ENCODE measurements at places on chromosomes 5 and 9. TPM values are rescaled to one million over a fixed set of nuclear protein-coding genes. Genes with fewer than 3 reads are reported as not detected.
A peak's percentile ranks its signal among the peaks of the same experiment; 100 is the strongest.

DNA sequence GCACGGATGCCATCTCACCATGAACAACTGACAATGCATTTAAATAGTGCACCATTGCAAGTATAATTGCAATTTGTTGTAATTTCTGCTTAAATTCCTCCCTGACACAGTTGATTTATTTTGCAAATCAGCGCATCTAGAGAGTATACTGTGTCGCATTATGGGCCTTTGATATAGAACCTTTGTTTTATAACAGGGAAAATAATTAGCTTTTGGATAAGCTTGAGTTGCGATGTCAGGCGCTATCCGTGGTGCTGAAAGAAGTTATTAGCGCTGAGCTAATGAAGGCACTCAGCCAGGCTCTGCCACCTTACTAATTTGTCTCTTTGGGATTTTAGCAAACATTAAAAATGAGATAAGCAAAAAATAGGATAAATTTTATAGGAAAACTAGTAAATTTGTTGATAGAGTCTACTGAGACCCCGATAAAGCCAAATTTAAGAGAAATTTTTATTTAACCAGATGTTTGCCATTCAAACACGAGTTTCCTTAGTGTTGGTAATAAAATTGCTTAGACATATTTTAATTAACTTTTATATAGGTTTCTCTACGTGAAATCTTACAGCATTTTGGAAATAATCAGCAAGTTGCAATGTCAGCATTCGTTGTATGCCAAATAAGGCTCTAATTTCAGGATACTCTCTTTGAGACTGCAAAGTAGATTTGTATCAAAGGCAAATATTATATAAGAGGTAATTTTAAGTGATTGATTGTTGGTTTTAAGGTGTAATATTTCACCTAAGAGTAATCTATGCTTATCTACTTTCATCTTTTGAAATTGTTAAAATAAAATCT, 355.5 kb downstream of the TLR4 start:
- no peaks in the 10 kb centered on the region for H3K27me3 ChIP-seq
- H3K27ac ChIP-seq: no peak overlapping the region
- no peaks in the 10 kb centered on the region for H3K36me3 ChIP-seq

Gene STING1
- 179 TPM for total RNA-seq

- peak overlapping the region; percentile 92 for H3K27ac ChIP-seq
- H3K4me1 ChIP-seq: peaks cover 67% of the 10 kb centered on the region
- H3K36me3 ChIP-seq: no peaks in the 10 kb centered on the region
- H3K27me3 ChIP-seq: no peaks in the 10 kb centered on the region
- no peak overlapping the region for H3K4me3 ChIP-seq
- DNase-seq: no peak
These were observed 78.5 kb downstream of the C9orf152 start for GRCh38 chr9:110129425-110129824.

DNA sequence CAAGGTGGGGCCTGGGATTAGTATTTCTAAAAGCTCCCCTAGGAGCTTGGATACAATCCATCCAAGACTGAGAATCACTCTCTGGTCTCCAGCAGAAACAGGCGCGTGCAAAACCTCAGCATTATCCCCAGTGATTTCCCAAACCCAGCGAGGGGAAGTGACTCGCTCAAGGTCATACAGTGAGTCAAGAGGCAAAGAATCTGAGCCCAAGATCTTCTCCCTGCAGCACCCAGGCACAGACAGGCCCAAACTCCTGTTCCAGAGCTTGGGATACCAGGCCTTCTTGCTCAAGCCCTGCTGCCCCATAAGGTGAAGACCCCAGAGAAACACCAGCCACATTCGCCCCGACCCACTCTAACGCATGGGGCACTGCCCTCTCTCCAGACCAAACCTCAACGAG, 33.2 kb downstream of the SHB start:
- H3K36me3 ChIP-seq: no peaks in the 10 kb centered on the region
- peak overlapping the region; percentile 54 for H3K27ac ChIP-seq
- H3K27me3 ChIP-seq: no peaks in the 10 kb centered on the region

Gene ARHGEF28
- 15.1 TPM for total RNA-seq

- H3K36me3 ChIP-seq: no peaks in the 10 kb centered on the region
- H3K4me3 ChIP-seq: no peak overlapping the region
- peaks cover 19% of the 10 kb centered on the region for H3K4me1 ChIP-seq
- peak overlapping the region; percentile 68 for H3K27ac ChIP-seq
- no peak for DNase-seq
These were observed 6.3 kb downstream of the RCL1 start for GRCh38 chr9:4799033-4799430.

DNA sequence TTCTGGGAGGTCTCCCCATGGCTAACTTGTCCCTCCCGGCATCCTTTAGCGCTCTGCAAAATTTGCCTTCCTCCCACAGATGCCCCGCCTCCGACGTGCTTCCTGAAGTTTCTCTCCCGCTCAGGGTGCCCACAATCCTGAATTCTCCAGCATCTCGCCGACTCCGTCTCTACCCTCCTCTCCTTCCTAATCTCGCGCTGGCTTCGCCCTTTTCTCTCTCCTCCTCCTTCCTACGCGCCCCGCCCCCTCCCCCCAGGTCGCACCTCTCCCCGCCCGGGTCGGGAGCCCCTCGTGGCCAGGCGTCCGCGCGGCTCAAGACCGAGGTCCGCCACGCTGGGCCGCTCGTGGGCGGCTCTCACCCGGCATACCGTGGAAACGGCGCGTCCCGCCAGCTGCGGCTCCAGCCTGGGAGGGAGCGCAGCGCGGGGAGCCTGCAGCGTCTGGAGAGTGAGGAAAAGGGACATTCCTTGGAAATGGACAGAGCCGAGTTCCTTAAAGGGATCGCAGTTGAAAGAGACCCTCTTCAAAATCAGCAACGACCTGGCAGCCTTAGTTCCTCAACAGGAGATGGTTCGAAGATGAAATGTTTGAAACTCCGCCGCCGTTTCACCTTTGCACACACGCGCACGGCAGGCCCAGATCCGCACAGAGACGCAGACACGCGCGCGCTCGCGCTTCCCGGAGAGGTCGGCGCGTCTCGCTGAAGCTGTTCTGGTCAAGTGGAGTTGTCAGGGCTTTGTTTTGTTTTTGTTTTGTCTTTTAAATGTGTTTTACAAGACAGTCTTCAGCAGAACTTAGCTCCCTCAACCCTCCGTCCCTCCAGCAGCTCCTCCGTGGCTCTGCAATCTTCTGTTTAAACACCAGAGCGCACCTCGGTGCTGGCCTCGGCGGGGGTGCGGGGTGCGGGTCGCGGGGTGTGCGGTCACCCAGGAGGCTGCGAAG, 5.0 kb upstream of the IRX2 start:
- H3K27me3 ChIP-seq: peaks cover 8% of the 10 kb centered on the region
- H3K4me1 ChIP-seq: no peaks in the 10 kb centered on the region
- H3K4me3 ChIP-seq: peak overlapping the region; percentile 50
- no peaks in the 10 kb centered on the region for H3K36me3 ChIP-seq
- no peak for DNase-seq
- no peak overlapping the region for H3K27ac ChIP-seq

- no peaks in the 10 kb centered on the region for H3K4me1 ChIP-seq
- no peak for DNase-seq
- no peaks in the 10 kb centered on the region for H3K27me3 ChIP-seq
- H3K4me3 ChIP-seq: no peak overlapping the region
- H3K27ac ChIP-seq: no peak overlapping the region
These were observed 247.4 kb downstream of the SMARCA2 start for GRCh38 chr9:2262386-2263071.

- no peaks in the 10 kb centered on the region for H3K4me1 ChIP-seq
- no peaks in the 10 kb centered on the region for H3K36me3 ChIP-seq
- H3K4me3 ChIP-seq: no peak overlapping the region
- no peak for DNase-seq
These were observed 208.3 kb upstream of the VLDLR start for GRCh38 chr9:2413160-2413805.

GRCh38 chr9:35689542-35690293, at the start of gene TPM2:
TSS of gene TPM2 (minus strand) at chr9:35689925. CDS start at chr9:35689817, 108 bp downstream.
- H3K27me3 ChIP-seq: no peaks in the 10 kb centered on the region
- peak within 1 kb of the TSS; percentile 93 for H3K4me3 ChIP-seq
- H3K27ac ChIP-seq: peak within 1 kb of the TSS; percentile 97

DNA sequence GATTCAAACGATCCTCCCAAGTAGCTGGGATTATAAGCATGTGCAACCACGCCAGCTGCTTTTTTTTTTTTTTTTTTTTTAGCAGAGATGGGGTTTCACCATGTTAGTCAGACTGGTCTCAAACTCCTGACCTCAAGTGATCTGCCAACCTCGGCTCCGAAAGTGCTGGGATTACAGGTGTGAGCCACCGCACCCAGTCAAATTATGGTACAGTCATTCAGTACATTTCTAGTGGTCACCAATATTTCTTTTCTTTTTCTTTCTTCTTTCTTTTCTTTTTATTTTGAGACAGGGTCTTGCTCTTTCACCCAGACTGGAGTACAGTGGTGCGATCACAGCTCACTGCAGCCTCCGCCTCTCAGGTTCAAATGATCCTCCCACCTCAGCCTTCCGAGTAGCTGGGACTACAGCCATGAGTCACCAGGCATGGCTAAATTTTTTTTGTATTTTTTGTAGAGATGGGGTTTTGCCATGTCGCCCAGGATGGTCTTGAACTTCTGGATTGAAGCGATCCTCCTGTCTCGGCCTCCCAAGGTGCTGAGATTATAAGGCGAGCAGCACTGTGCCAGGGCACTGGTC, 25.4 kb upstream of the DCP2 start:
- H3K4me1 ChIP-seq: no peaks in the 10 kb centered on the region
- no peak overlapping the region for H3K27ac ChIP-seq
- no peak overlapping the region for H3K4me3 ChIP-seq
- H3K36me3 ChIP-seq: no peaks in the 10 kb centered on the region

GRCh38 chr9:82601293-82601771, 461.6 kb downstream of the RASEF start:
- H3K27me3 ChIP-seq: no peaks in the 10 kb centered on the region
- no peak for DNase-seq
- no peak overlapping the region for H3K27ac ChIP-seq
- H3K4me1 ChIP-seq: no peaks in the 10 kb centered on the region
- H3K4me3 ChIP-seq: no peak overlapping the region

- H3K27ac ChIP-seq: peak overlapping the region; percentile 33
- DNase-seq: no peak
- H3K4me1 ChIP-seq: no peaks in the 10 kb centered on the region
- H3K27me3 ChIP-seq: no peaks in the 10 kb centered on the region
- H3K4me3 ChIP-seq: peak overlapping the region; percentile 90
These were observed 887 bp upstream of the PDE8B start for GRCh38 chr5:77209495-77210090.

Gene PROB1
- total RNA-seq: 4.3 TPM

- no peaks in the 10 kb centered on the region for H3K4me1 ChIP-seq
- H3K27me3 ChIP-seq: no peaks in the 10 kb centered on the region
- peak overlapping the region; percentile 55 for H3K4me3 ChIP-seq
- H3K27ac ChIP-seq: no peak overlapping the region
These were observed 9.4 kb upstream of the RPS14 start for GRCh38 chr5:150458802-150459557.

DNA sequence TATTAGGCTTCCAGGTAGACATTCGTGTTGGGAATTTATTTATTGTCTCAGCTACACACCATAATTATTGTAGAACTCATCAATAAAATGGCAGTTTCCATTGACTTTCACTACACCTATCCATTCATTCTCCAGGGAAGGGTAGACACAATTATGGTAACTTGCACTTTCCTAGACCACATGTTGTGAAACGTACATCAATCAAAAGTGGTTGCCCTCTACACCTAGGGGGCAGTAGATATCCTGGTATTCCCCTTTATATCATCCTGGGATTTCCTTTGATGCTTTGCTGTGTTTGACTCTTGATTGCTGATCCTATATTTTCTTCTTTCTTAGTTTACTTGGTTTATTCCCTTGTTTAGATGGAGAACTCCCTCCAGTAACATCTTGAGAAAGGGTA, 47.9 kb downstream of the ADGRV1 start:
- no peak for DNase-seq
- H3K36me3 ChIP-seq: no peaks in the 10 kb centered on the region
- H3K4me3 ChIP-seq: no peak overlapping the region
- H3K4me1 ChIP-seq: no peaks in the 10 kb centered on the region
- no peak overlapping the region for H3K27ac ChIP-seq
- no peaks in the 10 kb centered on the region for H3K27me3 ChIP-seq

DNA sequence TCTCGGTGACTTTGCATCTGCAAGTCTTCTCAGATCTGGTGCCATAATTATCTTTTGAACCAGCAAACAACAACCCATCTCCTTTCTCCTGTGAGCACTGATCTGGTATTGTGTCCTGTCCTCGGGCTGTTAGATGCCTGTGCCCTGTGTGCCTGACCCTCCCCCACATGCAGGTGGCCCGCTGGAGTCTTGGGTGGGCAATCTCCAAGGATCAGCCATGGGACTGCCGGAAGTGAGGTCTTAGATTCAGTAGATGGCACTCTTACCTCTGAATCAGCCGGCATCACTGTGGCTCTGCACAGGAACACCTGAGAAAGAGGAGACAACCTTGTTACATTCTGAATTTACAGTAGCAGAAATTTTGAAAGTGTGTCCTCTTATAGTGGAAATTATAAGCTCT, 172.4 kb downstream of the IRX2 start:
- H3K4me3 ChIP-seq: no peak overlapping the region
- H3K4me1 ChIP-seq: no peaks in the 10 kb centered on the region
- H3K36me3 ChIP-seq: no peaks in the 10 kb centered on the region

DNA sequence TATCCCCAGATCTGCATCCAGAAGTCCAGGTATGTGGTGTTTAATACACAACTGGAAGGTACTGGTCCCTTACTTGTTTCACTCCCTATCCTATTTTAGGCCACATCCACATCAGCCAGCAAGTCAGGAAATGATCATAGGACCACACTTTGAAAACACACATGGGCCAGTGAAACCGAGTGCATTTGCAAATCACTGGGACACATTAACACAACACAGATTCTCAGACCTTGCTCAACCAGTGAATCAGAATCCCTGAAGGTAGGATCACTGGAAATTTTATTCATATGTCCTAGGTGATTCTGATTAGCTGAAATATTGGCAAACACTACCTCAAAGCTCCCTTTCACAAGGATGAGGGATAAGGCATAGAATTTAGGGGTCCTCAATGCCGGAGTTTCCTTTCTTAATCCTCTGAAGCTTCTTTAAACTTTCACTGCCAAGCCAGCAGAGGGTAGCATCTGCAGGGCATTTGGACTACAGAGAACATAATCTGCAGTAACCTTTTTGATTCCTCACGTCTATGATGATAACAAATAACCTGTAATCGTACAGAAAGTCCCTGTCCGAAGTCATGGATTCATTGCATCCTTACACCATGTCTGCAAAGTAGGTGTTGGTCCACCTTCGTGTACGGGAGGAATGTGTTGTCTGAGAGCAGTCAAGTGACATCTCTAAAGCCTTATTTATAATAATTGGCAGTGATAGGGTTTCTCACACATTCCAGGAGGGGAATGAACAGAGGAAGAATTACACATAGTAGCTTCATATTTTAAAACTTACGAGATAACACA, 11.0 kb upstream of the ABLIM3 start:
- no peak overlapping the region for H3K27ac ChIP-seq
- no peaks in the 10 kb centered on the region for H3K27me3 ChIP-seq
- H3K4me1 ChIP-seq: no peaks in the 10 kb centered on the region
- no peak overlapping the region for H3K4me3 ChIP-seq
- no peaks in the 10 kb centered on the region for H3K36me3 ChIP-seq

Gene RASEF
- not detected for total RNA-seq

All from ascending aorta (tissue), 2 donors.